Renal cortical epithelial cell (primary cell): ENCODE measurements at places on chromosomes 5 and 9. TPM values are rescaled to one million over a fixed set of nuclear protein-coding genes. Genes with fewer than 3 reads are reported as not detected.
A peak's percentile ranks its signal among the peaks of the same experiment; 100 is the strongest.

- DNase-seq, result no peak
These were observed 25.7 kb downstream of the SARDH start for GRCh38 chr9:133712221-133713100.

- no peak for DNase-seq
These were observed 33.9 kb downstream of the NR4A3 start for GRCh38 chr9:99855467-99856176.

- DNase-seq, result peak; percentile 72
These were observed 113.7 kb downstream of the KLHL3 start for GRCh38 chr5:137621861-137622823.

GRCh38 chr5:124948062-124948753 is 201.8 kb upstream of the ZNF608 start:
- peak; percentile 38 for DNase-seq

DNA sequence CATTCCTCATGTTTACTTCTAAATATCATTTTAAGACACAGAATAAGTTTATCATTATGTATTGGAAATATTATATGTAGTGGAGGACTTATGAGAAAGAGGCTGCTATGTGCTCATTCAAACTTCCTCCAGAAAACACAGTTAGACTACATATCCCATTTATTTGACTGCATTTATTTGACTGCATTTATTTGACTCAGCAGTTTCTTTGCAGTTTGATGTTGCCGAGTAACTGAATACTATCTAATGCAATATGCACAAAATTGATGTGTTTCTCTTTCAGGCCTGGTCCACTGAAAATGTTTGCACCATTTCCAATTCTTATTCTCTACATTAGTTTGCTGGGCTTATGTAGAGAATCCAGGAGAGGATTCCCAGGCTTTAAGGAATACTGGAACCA is 89.9 kb upstream of the FBN2 start:
- no peak for DNase-seq

DNA sequence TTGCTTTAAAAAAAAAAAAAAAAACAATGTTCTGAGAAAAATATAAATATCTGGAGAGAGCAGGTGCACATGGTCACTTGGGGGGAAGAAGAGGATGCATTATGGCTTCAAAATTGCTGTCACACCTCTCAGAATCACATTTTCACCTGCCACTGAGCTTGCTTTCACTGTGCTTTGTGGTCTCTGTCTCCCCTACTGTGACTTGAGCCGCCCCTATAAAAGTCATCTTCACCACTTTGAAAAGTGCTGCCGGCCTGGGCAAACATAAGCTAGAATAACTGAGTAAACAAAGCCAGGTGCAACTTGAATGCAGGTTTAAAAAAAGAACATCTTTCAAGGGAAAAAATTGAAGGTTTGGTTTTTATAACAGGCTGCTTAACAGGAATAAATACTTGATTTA is 368.1 kb upstream of the GRIA1 start:
- no peak for DNase-seq

GRCh38 chr5:88509403-88509802 is 240.8 kb upstream of the TMEM161B start:
- no peak for DNase-seq

DNA sequence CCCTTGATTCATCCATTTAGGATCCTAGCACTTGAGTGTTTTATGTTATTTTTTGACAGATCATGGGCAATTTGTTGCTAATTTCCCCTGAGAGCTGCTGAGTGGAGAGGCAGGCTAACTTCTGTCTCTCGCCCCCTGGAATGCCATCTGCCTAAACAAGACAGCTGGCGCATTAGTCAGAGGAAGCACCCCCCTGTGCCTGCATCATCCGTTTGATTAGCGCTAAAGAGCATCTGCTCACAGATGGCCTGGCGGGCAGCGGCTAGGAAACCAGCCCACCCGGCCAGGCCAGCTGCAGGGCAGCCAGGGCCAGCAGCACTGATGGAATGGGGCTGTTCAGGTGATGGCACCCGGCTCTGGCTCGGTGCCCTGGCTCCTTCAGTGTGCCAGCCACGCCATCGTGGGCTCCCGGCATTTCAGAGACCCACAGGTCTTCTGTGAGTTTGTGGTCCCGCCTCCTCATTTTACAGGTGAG is 22.9 kb upstream of the ASS1 start:
- DNase-seq, result no peak

CKMT2 gene
- total RNA-seq, result 1.4 and 2.8 TPM in 2 replicates

FOXE1 gene
- total RNA-seq, result 19.6 and 57.1 TPM in 2 replicates

OCLN gene
- 63.4 and 66.1 TPM in 2 replicates for total RNA-seq

ABLIM3 gene
- total RNA-seq, result 17.5 and 33.9 TPM in 2 replicates
